ENCODE measurements at places on chromosomes 1 and 21.

- DNase-seq, result no peak
These were observed 192.9 kb upstream of the PTGFR start for GRCh38 chr1:78297836-78298235.

GRCh38 chr1:171817511-171818265, 23.6 kb upstream of the DNM3 start:
- no peak for DNase-seq

DNA sequence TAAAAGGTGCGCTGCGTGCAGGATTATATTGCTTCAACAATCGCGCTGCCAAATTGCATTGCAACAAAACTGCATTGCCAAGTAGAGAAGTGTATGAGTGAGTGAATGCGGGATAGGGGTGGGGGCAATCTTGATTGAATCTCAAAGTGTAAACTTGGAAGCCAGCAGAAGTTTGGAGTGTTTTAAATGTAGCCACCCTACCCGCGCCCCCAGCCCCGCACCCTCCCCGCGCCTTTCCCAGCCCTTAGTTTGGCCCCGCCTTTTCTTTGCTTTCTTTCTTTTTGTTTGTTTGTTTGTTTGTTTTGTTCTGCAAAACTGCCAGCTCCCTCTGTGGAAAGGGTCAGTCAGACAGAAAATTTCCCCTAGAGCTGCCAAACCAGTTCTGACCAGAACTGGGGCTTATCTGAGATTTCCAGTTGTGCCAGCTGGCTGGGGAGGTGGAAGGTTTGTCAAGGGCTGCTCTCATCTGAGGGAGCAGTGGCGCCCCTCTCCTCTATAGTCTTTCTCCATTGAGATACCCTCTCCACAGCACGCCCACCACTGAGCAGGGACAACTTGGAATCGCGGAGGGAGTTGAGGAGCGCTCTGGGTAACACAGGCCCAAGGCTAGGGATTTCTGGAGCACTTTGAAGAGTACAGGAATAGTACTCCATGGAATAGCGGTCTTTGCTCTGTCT, 666 bp upstream of the BEND5 start:
- no peak for DNase-seq

- no peak for DNase-seq
These were observed 122.2 kb downstream of the CCDC185 start for GRCh38 chr1:223515421-223515820.

Measured in right lobe of liver (tissue), 6 donors.